ENCODE measurements at places on chromosomes 1 and 21.

GRCh38 chr21:37582590-37582989 lies 216.0 kb downstream of the DYRK1A start:
- peak; percentile 65 for DNase-seq

DNA sequence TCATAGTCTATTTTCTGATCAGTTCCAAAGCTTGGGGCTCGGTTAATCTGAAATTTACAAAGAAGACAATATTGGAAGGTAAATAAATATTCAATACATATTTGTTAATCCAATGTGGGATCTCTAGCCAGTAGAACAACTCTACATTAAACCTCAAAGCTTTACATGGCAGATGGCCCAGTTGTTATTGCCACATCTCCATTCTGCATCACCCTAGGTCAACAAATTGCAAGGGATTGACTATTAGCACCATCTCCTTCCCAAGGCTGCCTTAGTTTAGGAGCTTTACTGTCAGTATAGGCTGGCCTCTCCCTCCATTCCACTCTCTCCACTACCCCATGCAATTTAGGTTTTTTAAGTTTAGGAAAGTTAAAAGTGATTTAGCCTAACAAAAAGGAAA lies 69.7 kb downstream of the TTLL7 start:
- peak; percentile 90 for DNase-seq

- peak; percentile 21 for DNase-seq
Measured at GRCh38 chr1:41980827-41981653, 62.3 kb upstream of the HIVEP3 start.

- DNase-seq: peak; percentile 85
Measured at GRCh38 chr1:235417086-235417697, 50.0 kb downstream of the TBCE start.

DNA sequence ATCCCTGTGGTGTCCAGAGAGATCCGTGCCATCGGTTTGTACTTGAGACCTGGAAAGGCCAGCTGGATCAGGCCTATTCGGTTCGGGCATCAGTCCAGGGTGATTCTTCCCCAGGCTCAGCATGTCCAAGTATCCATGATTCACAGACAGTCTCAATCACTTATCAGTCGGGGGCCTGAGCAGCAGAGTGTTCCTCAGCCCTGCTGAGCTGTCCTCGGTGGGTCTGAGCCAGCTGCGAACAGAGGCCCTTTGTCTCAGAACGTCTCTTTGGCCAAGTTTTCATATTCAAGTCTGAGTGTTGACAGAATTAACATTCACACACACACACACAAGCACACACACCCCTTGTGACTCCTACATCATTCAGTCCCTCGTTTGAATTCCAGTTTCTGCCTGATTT lies 33.4 kb upstream of the OSBPL9 start:
- DNase-seq: peak; percentile 31

DNA sequence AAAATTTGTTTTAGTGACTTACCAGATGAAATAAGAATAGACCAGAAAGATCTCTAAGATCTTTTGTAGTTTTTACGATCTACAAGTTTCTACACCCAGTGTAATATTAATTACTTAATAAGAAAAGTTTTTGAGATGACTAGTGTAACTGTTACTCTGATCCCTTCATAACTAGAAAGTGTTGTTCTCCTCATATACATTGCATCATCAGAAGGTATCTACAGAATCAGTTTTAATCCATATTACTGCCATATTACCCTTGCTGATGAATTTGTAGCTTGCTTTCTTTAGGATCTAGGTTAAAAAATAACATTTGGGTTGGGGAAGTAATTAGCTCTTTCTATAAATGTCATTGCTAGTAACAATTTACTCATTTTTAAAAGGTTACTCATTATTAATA lies 72.5 kb downstream of the GPR161 start:
- no peak for DNase-seq

GRCh38 chr1:95572962-95573361 lies 339.0 kb downstream of the RWDD3 start:
- no peak for DNase-seq

DNA sequence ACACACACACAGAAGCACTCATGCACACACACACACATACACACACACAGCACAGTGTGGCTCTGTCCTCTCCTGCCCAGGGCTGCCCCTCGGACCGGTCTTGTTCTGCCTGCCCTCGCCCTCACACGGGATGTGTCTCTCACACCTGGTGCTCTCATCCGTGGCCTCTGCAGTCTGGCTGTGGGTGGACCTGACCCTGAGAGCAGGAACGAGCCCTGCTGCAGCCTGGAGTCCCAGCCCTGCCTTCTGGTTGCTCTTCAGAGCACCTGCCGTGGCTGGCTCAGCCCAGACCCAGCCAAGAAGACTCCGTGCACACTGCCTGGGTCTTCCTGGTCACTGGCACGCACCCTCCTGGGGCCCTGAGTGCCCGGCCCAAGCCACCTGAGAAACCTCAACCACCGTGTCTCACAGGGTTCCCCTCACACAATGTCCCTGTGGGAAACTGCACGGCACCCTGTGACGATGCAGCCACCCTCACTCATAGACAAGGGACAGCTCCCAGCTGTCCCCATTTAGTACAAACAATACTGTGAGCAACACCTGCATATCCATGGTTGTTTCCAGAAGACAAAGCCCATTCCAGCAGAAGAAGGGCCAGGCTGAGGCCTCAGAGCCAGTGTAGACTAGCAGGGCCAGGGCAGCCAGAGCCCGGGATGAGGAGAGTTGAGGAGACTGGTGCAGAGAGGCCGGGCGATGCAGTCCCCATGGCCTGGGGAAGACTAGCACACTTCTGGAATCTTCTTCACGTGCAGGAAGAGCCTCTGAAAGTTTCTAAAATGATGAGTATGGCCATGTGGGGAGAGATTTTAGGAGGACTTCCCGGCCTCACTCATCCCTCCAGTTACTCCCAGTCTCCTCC lies 234.0 kb downstream of the NPHP4 start:
- no peak for DNase-seq

DNA sequence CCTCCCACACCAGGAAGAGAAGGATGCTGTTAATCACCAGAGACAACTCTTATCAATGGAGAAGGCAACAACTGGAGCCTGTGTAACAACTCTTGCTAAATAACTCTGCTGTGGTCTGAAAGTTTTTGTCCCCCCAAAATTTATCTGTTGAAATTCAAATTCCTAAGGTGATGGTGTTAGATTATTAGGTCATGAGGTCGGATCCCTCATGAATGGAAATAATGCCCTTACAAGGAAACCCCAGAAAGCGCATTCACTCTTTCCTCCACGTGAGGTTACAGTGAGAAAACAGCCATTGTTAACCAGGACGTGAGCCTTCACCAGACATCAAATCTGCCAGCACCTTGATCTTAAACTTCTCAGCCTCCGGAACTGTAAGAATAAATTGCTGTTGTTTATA lies 141.9 kb upstream of the CXADR start:
- DNase-seq: no peak

GRCh38 chr1:174995916-174996315 lies 3.8 kb upstream of the CACYBP start:
- DNase-seq: peak; percentile 67

GRCh38 chr1:221598122-221598521 lies 143.8 kb downstream of the DUSP10 start:
- no peak for DNase-seq
